ENCODE measurements at places on chromosomes 4 and X.

DNA sequence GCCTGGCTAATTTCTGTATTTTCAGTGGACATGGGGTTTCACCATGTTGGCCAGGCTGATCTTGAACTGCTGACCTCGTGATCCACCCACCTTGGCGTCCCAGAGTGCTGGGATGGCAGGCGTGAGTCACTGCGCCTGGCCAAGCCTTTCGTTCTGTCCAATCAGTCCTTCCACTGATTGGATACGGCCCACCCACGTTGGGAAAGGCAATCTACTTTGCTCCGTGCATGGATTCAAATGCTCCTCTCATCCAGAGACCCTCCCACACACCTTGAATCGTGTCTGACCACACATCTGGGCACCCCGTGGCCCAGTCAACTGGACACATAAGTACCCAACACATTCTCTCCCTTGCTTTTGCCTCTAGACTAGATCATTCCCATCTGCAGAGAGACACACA is 74.9 kb downstream of the CRLF2 start:
- no peak for DNase-seq

GRCh38 chrX:106450405-106450804 is 161.4 kb upstream of the RADX start:
- no peak for DNase-seq

- peak; percentile 23 for DNase-seq
Measured at GRCh38 chr4:152079543-152080293, 318.9 kb upstream of the GATB start.

GRCh38 chrX:154805696-154806091 is 409 bp upstream of the MPP1 start:
- no peak for DNase-seq

- no peak for DNase-seq
Measured at GRCh38 chr4:110614976-110615352, 7.9 kb downstream of the PITX2 start.

DNA sequence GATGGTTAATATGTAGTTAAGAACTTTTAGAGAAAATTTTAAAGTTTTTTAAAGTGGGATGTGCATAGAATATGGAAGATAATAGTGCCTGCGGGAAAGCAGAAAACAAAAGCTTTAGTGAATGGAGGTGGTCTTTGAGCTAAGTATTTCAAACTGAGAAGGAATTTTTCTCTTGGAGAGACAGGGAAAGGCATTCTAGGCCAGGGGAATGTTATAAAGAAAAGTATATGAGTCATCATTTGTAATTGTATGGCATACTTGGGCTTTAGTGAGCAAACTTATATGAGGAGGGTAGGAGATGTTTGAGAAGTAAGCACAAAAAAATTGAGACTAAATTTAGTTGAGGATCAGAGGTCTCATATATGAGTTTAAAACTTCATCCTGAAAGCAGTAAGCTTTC is 467.0 kb downstream of the PPARGC1A start:
- no peak for DNase-seq

GRCh38 chr4:13413729-13414437 is 70.3 kb downstream of the RAB28 start:
- DNase-seq: no peak

DNA sequence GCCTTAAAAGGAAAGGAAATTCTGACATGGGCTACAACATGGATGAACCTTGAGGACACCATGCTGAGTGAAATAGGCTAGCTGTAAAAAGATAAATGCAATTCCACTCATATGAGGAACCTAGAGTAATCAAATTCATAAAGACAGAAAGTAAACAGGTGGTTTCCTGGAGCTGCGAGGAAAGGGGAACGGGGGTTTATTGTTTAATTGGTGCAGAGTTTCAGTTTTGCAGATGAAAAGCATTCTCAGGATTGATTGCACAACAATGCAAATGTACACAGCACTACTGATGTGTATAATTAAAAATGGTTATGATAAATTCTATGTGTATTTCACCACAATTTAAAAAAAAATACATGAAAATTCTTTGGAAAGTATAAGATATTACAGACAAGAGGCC is 24.0 kb downstream of the PLRG1 start:
- DNase-seq: no peak

GRCh38 chr4:136768925-136769275 is 763.4 kb downstream of the PCDH18 start:
- no peak for DNase-seq

- no peak for DNase-seq
Measured at GRCh38 chr4:163110442-163110841, 56.2 kb downstream of the NAF1 start.

DNA sequence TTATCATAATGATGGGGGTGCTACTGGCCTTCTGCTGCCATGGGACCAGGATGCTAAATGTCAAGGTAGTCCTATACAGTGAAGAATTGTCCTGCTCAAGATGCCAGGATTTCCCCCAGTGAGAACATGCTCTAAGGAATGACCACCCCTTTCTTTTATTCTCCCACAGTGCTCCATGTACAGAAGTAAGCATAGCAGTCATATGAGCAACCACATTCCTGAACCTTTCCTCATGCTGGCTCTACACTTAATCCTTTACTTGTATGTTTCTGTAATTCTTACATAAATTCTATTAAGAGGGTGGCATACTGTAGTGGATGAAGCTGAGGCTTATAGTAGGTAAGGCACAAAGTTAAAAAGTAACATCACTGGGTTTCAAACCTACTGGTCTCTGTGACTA is 20.2 kb downstream of the CYP2U1 start:
- no peak for DNase-seq

GRCh38 chr4:2253160-2254084 is 8.5 kb downstream of the MXD4 start:
- no peak for DNase-seq

- DNase-seq: no peak
Measured at GRCh38 chr4:5809216-5809776, 83.6 kb downstream of the CRMP1 start.

- no peak for DNase-seq
Measured at GRCh38 chr4:186657764-186658163, 65.9 kb downstream of the FAT1 start.

GRCh38 chr4:14835288-14835687 is 167.0 kb upstream of the CPEB2 start:
- no peak for DNase-seq

DNA sequence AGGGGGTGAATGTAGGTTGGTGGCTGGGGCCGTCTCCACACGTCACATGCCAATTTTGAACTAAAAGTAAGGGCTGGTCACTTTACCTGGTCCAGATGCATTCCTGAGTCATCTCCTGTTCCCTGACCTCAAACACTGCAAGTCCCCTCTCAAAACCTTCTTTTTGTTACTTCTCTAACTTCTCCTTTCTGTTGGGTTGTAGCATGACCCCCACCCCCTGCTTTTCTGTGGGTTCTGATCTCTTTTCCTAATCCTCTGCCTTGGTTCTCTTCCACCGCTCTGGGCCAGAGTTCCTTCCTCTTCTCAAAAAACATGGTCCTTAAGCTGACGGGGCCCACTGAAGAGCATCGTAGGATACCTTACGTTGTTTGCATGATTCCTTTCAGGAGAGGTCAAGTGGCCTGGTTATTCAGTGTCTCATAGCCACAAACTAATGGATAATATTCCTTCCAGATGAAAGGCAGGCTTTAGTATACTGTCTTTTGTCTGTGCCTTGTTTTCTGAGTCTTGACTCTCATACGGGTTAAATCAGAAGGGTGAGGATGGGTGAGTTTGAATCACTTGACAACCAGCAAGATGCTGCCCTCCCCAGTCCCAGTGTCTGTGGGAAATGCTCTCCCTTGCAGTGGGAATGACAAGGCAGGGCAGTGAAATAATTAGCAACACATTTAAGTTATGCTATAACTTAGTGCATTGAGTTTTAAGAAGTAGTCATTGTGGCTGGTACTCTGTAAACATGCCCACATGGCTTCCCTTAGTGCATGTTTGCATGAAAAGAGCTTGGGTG is 15.1 kb downstream of the SMS start:
- DNase-seq: no peak

GRCh38 chrX:69010339-69010738 is 154.9 kb downstream of the PJA1 start:
- no peak for DNase-seq

DNA sequence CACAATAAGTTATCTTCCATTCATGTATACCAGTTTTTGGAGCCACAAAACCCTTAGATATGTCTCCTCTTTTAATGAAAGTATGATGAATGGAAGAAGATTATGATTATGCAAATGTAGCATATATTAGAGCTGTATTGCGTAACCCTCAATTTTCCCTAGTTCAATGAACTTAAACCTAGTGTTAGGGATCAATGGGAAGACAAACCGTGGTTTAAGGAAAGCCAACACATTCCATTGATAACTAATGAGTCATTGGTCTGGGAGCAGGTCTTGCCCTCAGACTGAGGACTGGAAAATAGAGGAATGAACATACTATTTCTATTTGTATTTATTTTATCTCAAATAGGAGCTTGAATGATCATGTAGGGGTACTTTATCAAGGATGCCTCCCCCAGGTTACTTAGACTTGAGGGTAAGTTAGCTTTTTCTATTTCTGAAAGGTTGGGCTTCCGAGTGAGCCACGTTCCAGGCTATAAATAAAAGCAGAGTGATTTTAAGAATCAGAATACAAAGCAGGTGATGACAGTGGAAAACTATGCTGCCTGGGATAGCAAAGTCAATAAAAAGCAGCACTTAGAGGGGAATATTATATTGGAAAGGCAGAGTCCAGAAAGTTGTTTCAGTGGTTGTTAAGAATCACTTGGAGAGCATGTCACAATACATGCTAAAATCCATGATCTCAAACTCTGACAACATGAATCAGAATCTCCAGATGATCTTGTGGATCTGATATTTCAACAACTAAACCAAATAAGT is 356.0 kb downstream of the ADAM29 start:
- no peak for DNase-seq

DNA sequence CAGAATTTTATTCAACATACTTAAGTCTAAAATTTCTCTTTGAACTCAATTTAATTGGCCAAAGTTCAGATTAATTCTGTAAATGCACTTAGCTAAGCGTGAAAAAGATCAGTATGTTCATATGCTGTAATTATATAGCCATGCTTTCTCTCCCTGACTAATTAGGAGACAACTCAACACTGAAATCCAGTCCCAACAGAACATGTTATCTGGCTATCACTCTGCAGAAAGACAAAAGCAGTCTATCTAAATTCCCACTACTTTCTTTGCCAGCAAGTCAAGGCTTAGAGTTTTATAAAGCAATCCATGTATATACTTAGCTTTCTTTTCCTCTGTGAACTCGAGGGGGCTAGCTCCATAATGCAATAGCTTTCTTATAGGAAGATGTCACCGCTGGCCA is 16.0 kb upstream of the USP46 start:
- DNase-seq: no peak

- DNase-seq: no peak
Measured at GRCh38 chrX:103488332-103488731, 31.0 kb downstream of the RAB40A start.

DNA sequence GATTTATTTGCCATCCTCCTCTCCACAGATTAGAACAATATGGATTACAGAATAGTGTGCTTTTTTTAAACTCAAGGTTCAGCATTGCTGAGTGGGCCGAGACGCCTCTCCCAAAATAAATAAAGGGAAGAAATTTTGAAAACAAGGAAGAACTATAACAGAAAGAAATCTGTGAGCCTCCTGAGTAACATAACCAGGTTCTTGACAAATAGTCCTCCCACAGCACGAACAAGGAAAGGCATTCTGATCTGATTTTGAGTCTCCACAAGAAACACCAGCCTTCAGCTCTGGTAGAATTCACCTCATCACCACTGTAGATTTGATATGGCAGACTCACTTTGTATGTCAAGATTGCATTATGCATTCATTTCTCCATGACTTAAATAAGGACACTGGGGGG is 173.6 kb downstream of the HHIP start:
- no peak for DNase-seq

GRCh38 chr4:161815841-161816240 is 348.0 kb downstream of the FSTL5 start:
- no peak for DNase-seq

- DNase-seq: no peak
Measured at GRCh38 chrX:13397878-13398818, 78.3 kb upstream of the ATXN3L start.

DNA sequence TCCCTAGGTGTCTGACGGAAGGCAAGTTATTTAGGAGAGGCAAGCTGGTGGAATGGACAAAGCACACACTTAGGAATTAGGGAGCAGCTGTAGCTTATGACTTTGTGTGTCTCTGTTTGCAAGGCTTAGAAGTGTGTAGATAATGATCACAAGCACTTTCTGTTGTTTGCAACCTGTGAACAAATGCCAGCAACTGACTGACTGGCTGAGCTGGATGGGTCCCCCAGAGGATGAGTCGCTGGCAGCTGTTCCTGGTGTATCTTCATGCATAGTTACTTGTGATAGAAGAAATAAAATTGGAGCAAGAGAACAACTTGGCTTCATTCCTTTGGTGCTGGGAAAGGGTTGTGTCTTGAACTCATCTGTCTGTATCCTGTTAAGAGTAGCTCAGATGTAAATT is 64.2 kb upstream of the BEND4 start:
- no peak for DNase-seq

DNA sequence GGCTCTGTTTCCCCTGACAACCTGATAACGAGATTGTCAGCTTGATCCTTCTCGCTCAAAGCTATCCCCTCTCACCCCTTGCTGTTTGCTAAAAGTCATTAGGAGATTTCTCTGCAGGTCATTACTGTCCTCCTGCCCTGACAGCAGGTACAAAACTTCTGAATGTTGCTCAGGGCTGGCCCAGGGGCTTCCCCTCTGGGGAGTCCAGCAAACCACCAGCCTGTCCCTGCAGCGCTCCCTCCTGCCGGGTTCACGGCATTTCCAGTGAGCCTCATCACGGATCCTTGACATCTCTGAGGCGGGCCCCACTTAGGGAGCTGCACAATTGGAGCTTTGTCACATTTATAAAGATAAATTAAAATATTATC is 5.2 kb upstream of the SORCS2 start:
- no peak for DNase-seq

DNA sequence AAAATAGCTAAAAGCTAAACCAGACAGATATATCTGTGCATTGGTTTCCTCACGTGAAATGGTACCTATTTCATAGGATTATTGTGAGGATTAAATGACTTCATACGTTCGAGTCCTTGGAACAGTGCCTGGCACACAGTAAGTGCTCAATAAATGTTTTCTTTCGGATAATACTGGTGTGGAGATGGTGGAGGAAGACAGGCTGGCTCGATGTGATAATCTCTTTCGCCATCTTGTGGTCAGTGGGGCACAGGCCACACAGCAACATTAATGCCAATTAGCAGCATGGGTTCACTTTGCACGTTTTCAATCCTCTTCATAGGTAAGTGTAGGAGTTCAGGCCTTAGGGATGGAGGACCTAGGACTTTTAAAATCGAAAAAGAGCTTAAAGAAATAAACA is 9.3 kb downstream of the PAGE4 start:
- DNase-seq: no peak

Data from immature natural killer cell (primary cell).